CD4-positive, alpha-beta T cell treated with Interleukin-10 for 1 hour (primary cell): ENCODE measurements at places on chromosomes 5 and 9.

GRCh38 chr5:101142102-101142501 lies 239.0 kb upstream of the ST8SIA4 start:
- DNase-seq, result no peak

- DNase-seq, result no peak
These were observed 1695.4 kb upstream of the WWC1 start for GRCh38 chr5:166596043-166596442.

DNA sequence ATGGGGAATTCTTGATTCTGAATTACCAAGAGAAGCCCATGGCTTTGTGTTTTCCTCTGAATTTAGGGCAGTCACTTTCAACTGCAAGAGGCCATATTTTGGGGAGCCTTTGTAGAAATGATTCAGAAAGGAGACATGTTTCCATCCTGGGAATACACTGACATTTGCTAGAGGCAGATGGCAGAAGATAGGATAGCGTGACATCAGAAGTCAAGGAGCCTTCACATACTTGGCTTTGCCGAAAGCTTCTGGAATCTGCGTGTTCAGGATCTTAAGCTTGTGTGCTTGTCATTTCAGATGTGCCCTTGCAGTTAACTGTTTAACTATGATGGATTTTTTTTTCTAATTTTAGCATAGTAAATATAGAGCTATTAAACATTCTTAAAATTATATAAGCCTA lies 296.2 kb downstream of the ARHGEF28 start:
- DNase-seq, result no peak

- DNase-seq, result no peak
These were observed 27.3 kb upstream of the FER start for GRCh38 chr5:108720391-108720790.

DNA sequence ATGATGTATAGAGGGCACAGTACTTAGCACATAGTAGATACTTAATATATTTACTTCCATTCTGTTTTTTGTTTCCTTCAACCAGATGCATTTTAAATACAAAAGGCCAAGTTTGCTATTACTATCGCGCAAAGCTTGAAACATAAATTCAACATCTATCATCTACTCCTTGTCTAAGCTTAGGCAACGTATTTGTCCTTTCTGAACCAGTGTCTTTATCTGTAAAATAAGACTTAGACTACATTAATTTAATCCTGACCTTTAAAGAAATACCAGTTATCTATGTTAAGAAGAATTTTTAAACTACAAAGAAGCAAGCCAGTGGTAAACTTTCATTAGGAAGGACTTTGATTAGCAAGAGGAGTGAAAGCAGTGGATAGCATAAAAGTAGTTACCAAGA lies 173.0 kb downstream of the WDR70 start:
- DNase-seq, result no peak

- DNase-seq, result no peak
These were observed 44.1 kb upstream of the STXBP1 start for GRCh38 chr9:127567730-127568617.

DNA sequence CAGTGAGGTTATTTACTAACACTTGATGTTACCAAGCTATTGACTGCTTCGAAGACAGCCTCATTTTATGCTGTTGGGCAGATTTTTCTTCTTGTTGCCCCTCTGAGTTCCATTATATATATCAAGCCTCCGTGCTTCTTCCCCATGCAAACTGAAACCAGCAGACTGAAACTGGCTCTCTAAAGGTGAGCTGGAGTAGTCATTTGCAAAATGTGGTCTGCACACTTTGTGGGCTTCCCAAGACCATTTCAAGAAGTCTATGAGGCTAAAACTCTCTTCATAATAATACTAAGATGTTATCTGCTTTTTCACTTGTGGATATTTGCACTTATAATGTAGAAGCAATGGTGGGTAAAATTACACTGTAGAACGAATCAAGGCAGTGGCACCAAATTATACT lies 13.9 kb downstream of the SLC36A1 start:
- no peak for DNase-seq

- no peak for DNase-seq
These were observed 56.2 kb downstream of the UBE2QL1 start for GRCh38 chr5:6504677-6505415.
